ENCODE measurements at places on chromosomes 5 and 9.

GRCh38 chr9:118303216-118303615, 599.0 kb downstream of the TLR4 start:
- no peak for DNase-seq

- DNase-seq: no peak
Measured at GRCh38 chr9:30121611-30122010, 2262.8 kb upstream of the ACO1 start.

- DNase-seq: no peak
Measured at GRCh38 chr5:1184163-1184470, 17.3 kb upstream of the SLC6A19 start.

- DNase-seq: no peak
Measured at GRCh38 chr5:3122985-3123762, 371.7 kb upstream of the IRX2 start.

DNA sequence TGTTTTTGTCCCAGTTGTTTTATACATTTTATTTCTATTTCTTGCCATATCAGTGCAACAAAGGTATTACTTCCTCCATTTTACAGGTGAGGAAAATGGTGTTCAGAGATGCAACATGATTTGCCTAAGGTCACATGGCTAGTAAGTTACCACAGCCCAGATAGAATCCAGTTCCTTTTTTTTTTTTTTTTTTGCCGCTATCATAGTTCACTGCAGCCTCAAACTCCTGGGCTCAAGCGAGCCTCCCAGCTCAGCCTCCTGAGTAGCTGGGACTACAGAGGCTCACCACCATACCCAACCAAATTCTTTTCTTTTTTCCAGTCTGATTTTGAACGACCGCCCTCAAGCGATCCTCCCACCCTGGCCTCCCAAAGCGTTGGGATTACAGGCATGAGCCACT, 480 bp upstream of the CCDC69 start:
- no peak for DNase-seq

DNA sequence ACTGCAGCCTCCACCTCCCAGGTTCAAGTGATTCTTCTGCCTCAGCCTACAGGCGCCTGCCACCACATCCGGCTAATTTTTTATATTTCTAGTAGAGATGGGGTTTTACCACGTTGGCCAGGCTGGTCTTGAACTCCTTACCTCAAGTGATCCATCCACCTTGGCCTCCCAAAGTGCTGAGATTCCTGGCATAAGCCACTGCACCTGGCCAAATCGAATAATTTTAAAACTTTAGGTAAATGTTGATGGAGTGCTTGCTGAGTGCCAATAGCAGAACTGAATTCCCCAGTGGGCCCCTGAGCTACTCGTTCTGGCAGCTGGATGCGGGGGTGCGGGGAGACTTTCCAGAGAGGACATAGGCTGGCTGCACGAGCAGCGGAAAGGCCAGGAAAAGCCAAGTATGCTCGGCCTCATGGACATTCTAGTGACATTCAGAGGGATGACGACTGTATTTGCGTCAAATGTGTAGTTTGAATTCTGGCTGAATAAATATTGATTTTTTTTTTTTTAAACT, 16.8 kb downstream of the TRAF2 start:
- no peak for DNase-seq

DNA sequence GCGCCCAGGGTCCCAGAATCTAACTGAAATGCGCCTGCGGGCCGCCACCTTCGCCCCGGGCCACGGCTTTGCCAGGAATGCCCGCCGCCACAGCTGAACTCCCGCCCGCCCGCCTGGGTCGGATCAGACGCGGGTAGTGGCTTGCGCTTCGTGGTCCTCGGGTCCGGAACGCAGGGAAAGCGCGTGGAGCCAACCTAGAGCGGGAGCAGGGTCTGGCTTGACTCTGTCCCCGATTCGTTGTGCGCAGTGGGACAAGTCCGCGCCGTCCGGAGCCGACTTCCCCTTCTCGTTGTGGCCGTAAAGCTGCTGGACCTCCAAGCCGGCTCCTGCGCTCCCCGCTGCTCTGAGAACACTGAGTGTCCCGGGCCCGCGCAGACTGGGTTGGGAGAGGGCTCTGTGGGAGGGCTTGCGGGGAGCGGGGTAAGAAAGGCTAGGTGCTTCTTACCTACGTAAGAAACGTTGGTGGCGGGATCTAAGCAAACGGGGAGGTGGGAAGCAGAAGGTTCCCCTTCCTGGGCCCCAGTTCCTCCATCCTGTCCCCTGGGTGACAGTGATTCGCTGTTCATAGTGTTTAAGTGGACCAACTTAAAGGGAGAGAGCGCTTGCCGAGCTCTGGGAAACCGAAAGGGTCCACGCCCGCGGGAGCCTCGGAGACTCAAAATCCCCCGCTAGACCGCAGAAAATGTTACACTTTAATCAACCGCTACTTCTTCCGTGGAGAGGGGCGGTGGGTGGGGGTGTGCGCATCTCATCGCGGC, 4.4 kb upstream of the FOXE1 start:
- DNase-seq: no peak

DNA sequence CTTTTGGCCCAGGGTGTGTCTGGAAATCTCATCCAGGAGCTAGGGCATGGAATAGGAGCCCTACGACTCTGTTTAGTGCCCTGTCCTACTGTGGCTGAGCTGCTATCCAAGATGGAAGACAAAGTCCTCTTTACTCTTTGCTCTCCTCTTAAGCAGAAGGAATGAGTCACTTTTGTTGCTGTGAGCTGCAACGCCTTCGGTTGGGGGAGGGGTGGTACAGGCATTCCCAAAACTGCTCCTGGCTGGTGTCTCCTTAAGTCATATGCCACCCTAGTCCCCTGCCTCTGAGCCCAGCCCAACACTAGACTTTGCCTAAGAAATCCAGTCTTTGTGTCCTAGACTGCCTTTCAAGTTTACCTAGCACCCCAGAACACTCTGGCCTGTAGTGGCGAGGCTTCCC, 99.9 kb downstream of the PRR16 start:
- no peak for DNase-seq

- DNase-seq: no peak
Measured at GRCh38 chr9:134793288-134794188, 87.1 kb upstream of the FCN2 start.

DNA sequence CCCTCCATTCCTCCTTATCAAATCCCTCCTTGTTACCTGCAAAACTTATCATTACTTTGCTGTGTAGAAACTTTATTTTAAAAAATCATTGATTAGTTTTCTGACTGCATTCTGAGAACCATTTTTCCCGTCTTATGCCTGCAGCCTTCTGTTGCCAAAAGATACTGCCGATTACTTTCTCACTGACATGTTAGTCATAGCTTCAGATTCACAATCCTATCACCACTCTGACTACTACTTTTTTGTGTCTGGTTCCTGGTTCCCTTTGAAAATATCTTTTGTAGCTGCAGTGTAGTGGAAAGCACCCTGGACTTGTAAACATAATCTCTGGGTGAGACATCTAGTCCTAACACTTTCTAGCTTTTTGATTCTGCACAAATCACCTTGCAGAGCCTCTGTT, 71.7 kb downstream of the NR2F1 start:
- no peak for DNase-seq

GRCh38 chr9:125703662-125704061, 3.3 kb downstream of the MAPKAP1 start:
- no peak for DNase-seq

- DNase-seq: no peak
Measured at GRCh38 chr9:81976351-81976750, 12.2 kb upstream of the SPATA31D1 start.

DNA sequence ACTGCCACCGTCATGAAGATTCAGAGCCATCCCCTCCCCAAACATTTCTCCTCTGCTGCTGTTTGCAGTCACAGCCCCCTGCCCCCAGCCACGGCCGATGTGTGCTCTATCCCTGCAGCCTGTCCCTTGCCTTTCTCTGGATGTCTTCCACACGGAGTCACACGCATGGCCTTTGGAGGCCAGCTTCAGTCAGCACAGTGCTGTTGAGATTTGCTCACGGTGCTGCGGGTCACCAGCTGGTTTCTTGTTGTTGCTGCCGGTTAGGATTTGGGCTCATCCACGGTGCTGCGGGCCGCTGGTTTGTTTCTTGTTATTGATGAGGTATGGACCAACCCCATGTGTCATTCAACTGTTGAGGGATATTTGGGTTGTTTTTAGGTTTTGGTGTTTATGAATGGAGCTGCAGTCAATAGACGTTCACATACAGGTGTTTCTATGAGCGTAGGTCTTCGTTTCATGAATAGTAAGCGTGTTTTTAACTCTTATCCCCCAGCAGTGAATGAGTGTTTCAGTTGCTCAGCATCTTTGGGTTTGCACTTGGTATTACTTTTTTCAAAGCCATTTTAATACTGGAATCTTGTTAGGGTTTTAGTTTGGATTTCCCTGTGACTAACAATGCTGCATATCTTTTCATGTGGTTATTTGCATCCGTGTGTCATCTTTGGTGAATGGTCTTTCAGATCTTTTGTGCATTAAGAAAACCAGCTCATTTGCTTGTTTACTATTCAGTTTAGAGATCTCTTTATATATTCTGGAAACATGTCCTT, 57.6 kb downstream of the AHRR start:
- DNase-seq: no peak

DNA sequence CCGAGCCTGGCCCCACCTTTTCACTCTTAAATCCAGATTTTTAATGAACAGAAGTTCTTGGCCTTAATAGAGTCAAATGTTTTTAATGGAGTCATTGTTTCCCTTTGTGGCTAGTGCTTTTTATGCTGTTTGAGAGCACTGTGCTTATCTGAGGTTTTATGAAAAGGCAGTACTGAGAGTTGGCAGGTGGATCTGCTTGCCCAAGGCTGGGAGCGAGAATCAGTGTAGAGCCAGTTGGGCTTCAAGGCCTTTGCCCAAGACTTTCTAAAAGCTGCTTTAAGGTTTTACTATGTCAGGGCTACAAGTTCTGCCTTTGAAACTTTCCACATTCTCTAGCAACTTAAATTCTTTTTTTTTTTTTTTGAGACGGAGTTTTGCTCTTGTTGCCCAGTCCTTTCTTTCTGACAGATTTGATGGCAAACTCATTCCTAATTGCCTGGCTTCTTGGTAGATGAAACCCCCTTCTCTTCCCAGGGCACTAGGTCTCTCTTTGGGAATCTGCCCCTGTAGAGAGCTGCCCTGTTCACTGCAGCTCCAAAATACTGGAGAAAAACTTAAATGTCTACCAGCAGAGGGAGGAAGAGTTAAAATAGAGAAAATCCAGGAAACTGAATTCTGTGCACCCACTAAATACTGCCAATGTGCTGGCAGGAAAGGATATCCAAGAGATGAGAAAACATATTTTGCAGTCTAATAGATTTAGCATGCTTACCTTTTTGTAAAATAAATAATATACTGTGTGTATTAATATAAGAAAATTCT, 36.9 kb upstream of the CDK20 start:
- DNase-seq: no peak

- no peak for DNase-seq
Measured at GRCh38 chr5:60148366-60148765, 254.8 kb upstream of the PDE4D start.

DNA sequence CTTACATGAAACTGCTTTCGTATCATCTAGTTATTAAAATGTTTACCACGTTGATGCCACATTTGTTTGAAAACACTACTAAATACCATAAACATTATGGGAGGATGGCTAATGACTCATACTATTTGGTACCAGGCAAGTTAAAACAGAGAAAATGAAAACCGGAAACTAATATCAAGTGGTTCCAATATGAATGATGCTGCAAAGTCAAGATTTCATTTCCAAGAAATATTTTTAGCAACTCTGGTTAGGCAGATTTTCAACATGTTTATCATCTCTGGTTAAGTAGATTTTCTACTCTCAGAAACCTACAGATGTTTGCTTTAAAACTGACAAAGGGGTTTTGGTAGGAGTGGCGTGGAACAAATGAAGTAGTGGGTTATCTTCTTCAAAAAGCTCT, 4.9 kb upstream of the F2R start:
- no peak for DNase-seq

DNA sequence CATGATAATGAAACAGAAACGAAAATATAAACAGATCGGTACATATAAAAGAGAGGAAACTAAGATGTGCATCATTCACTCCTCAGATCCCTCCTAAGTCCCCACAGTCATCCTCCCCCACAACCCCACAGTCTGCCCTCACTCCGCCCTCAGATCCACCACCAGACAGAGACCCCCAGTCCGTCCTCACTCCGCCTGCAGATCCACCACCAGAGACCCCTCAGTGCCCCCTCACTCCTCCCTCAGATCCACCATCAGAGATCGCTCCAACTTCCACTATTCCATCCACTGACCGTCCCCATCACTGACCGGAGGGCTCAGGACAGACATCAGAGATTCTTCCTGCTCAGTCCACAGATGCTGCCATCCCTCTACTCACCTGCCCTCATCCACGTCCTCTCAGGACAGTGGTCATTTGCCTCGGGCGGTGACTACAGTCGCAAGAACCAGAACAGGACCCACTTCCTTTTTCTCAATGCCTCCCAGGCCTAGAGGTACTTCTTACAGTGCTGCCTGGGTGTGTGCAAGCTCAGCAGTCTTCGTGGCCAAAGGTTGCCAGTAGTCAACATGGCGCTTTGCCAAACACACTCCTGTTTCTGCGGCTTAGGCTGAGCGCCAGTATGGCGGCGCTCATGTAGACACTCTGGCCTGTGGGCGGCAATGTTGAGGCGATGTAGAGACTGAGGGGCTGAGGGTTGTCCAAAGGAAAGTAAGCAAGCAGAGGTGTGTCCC, 8.3 kb upstream of the SPATA31C1 start:
- peak; percentile 82 for DNase-seq

DNA sequence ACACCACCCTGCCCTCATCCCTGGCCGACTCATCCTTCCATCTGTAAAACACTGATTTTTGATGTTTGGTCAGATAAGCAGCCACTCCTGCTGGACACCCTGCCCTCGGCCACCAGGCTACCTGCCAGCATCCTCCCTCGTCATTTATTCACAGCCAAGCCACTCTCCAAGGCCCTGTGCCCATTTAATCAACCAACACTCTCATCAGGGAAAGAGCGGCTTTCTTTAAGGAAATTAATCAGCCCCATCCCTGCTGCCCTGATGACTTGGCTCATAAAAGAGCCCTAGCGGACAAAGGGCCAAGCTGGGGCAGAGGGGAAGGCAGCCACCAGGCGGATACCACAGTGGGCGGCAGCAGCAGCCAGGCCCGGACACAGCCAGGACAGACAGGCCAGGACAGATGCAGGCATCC, 52.4 kb downstream of the GOLM1 start:
- DNase-seq: no peak

GRCh38 chr5:178940569-178941360, at the start of gene ZNF454:
Gene ZNF454, plus strand, starts transcription at chr5:178941198. Its CDS starts 1,594 bp downstream, at chr5:178942792.
- DNase-seq: no peak

DNA sequence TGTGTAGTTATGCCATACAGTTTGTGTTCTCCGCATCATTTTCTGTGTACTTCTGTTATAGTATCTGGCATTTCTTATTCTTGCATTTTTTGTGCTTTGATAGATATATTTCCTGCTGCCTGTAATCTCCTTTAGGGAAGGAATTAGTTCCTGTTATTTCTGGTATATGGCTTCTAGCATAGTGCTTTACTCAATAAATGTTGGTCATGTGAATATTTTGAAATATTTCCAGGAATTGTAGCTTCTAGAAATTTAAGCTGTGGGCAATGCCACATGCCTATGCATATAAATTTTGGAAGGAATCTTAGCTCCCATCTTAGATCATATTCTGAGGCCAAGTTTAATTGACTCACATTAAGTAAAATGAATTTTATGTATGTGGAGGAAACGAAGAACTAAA, 11.5 kb upstream of the PRRC1 start:
- no peak for DNase-seq

- DNase-seq: no peak
Measured at GRCh38 chr9:130944510-130945058, 5.5 kb upstream of the FIBCD1 start.

GRCh38 chr9:78146241-78146640, 89.6 kb upstream of the CEP78 start:
- no peak for DNase-seq

Measured in HCT116 (cell line).